ENCODE measurements at places on chromosomes 1 and 21. TPM values are rescaled to one million over a fixed set of nuclear protein-coding genes. Genes with fewer than 3 reads are reported as not detected.

Gene HIVEP3
- total RNA-seq = 9.5 TPM

Gene CD244
- total RNA-seq = not detected

DNA sequence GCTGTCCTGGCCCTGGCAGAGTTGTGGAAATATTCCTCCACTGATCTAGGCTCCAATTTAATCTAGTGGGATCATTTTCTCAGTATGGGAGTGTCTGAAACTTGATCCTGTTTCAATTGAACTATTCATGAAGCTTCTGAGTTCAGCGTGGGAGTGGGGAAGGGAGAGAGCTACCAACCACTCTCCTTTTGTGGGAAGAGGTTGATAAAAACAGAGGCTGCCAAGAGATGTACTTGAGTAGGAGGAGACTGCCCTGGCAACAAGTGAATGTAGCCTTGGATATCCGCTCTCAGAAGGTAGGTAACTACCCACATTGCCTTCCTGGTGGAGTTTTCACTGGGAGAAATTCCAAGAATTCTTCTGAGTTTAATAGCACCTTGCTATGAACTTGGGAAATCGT lies at the start of gene CTXND2:
Gene CTXND2 (plus strand): TSS at position 119 of the 400 bp plus-strand sequence. CDS start 25,179 bp downstream, outside the sequence.
- no peak for DNase-seq

DNA sequence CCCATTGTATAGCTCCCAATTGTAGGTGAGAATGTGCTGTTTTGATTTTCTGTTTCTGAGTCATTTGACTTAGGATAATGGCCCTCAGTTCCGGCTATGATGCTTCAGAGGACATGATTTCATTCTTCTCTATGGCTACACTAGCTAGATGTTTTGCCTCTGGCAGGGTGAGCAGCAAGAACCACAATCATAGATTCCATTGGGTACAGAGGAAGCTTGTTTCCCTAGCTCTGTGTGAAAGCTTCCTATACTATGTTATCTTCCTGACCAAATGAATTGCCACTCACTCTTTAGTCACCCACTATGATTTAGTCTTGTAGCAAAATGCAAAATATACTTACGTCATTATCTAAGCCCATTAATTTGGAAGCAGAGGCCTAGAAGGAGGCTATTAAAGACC lies 616.3 kb downstream of the PLA2G4A start:
- peak; percentile 49 for DNase-seq

DNA sequence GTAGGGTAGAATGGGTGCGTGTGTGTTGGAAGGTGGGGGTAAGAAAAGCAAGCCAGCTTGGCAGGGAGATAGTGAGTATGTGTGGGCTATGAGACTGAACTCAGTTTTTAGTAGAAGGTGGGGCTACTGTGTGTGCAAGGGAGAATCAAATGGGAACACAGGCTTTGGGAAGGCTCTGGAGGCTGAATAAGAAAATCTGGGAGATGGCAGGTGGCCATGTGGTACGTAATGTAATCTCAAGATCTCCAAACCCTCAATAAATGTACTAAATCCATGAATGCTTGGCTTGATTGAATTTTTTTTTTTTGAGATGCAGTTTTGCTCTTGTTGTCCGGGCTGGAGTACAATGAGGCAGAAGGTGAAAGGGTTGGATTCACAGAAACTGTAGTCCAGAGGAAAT lies 3.5 kb upstream of the ZSCAN20 start:
- no peak for DNase-seq

DNA sequence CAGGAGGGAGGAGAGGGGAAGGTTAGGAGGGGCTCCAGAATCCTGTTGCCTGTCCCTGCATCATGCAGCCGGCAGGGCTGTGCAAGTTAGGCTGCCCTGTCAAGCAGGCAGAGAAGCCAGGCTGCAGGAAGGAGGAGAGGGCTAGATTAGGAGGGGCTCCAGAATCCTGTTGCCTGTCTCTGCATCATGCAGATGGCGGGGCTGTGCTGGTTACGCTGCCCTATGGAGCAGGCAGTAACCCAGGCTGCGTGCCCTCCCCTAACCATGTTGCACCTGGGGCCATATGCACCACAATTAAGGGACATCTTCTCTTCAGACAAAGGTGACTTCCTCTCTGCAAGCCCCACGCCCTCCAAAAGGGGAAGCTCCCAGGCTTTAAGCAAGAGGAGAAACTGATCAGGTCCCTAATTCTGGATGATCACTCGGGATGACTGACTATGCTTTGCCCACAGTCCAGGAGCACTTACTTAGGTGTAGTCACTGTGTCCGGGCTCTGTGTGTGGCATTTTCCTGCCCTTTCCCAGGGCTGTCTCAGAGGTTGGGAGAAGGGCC lies 457.4 kb downstream of the SETD4 start:
- DNase-seq = no peak

All from Daoy (cell line).